NCI-H446 (cell line): ENCODE measurements at places on chromosomes 3 and 15.

GRCh38 chr3:13385373-13385965, 34.7 kb downstream of the NUP210 start:
- no peak for DNase-seq

DNA sequence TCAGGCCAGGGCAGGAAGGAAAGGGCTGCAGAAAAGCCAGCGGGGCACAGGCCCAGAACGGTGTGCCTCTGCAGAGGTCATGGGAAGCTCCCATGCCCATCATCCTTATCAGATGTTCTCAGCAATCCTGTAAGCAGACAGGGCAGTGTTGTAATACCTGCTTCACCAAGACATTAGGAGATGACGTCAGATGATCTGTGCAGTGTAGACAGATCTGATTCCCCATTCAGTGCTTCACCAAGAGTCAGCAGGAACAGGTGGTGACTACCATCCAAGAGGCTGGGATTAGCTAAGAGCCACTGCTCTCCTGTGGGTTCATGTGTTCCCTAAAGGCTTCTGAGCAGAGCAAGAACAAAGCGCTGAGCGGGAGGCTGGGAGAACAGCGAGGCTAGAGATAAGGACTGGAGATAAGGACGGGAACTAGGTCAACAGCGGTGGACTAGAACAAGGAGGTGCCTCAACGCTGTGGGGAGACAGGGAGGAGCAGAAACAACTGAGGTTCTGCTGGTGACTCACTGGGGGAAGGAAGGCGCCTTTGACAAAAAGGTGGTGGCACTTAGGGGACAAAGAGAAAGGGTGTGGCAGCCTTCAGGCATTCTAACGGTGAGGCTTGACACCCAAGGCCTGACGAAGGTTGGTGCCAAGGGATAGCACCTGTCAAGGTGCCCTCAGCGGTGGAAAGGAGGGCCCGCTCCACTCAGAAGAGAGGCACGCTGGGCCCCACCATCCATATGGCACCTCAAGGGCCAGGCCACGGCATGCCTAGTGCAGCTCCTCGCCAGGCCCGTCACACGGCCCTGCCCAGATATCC, 28.4 kb downstream of the CCDC12 start:
- DNase-seq: no peak

- no peak for DNase-seq
Measured at GRCh38 chr3:42498034-42498433, 4.4 kb upstream of the VIPR1 start.

DNA sequence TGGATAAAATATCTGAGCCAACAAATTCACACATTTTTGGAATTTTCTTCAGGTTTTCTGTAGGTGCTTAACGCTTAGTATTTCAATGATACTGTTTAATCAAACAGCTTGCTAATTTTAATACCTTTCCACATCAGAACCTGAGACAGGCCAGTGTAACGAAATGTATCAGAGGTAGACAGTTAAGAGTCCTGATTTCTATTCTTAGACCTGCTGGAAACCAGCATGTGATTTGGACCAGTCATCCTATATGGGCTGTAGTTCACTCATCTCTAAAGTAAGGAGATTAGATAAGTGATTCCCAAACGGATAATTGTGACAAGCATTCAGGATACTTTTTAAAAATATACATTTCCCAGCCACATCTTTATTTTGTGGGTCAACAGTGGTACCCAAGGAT, 18.4 kb downstream of the ARL6IP5 start:
- DNase-seq: no peak

DNA sequence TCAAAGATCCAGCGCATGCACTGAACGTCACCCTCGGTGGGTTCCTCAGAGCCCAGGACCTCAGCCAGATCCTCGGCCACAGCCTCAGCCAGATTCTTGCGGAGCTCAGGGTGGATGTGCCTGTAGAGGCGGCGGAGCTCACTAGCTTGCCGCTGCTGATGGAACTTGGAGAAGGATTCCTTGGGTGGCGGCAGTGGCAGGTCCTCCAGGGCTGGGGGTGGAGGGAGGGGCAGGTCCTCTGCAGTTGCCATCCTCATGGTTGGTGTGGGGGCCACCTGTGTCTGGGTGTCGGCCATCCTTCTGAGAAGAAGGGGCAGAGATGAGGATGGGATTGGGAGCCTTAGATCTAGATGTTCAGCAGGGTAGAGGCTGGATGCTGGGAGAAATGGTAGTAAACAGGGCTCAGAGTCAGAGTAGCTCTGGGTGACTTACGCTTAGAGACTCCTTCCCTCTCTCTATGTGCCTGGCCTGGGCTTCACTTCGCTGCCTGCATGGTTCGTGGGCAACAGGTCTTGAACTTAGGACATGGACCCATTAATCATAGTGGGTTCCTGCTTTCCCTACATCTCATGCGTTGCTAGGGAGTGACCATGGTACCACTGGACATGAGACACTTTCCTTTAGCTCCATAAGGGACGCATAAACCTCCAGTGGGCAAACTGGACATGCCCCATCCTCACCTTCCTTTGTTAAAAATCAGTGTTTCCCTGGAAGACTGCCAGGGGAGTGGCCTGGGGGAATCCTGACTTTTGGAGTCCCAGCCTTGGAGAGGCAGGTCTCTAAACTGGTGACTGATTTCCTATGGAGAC, 3.0 kb downstream of the XIRP1 start:
- no peak for DNase-seq

DNA sequence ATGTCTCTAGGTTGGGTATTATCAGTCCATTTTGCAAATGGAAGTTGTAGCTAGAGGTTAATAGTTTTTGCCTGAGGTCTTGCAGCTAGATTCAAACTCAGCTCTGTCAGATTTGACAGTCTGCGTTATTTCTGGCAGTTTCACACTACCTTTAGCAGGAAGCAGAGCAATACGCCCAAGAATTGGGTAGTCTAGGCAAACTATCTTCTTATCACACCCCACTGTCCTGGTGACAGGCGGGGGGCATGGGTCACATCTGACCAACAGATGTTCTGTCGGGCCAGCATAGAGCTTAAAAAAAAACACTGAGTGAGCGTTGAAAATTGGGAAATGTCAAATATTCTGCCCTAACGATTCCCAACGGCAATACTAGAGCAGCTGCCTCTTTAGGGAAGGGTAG, 5.7 kb downstream of the GPR160 start:
- DNase-seq: no peak

GRCh38 chr15:91890614-91891013, 37.1 kb downstream of the SLCO3A1 start:
- no peak for DNase-seq

DNA sequence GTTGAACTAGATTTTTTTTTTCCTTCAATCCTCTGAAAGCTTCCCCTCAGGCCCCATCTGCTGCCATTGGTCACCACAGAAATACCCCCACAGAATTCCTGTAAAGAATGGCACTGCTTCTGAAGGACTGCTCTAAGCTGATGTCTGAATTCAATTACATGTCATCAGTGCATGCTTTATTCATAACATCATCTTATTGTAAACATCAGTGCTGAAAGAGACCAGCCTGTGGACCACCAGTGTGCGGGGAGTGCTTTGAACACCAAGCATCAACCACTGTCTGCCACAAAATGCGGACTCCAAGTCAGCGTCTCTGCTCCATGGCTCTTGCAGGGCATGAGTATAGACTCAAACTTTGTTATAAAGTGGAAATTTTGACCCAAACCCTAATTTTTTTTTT, 11.6 kb downstream of the PHLDB2 start:
- DNase-seq: no peak

DNA sequence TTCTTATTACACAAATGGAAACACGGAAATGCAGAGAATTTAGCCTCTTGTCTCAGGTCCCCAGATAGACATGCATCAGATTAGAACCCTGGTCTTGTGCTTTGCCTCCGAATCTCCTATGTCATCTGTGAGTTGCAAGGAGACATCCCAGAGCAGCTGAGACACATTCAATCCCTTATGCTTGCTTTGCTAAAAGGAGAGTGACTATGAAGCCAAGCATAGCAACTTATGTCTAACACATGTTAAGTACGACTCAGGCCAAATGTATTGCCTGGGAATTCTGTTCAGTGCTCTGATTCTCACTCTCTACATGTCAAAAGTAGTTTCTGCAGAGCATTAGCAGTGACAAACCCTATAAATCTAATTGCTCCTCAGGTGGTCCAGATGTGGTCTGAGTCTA, 30.6 kb upstream of the LRRC3B start:
- no peak for DNase-seq

DNA sequence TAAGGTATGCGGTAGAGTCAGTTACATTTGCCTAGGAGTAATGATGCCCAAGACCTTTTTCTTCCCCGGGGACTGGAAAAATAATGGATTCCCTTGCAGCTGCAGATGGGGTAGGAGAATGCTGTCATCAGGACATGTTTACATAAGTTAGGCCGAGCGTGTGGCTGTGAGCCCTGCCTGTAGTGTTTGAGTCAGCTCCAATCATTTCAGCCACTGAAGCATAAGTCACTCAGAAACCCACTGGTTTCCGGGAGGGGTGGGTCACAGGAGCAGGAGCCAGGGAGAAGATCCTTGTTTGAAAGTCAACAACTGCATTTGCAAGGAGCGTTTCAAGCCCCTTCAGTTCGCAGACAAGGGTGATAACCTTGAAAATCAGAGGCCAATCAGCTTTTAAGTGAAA, 562.3 kb downstream of the MCTP2 start:
- DNase-seq: no peak

DNA sequence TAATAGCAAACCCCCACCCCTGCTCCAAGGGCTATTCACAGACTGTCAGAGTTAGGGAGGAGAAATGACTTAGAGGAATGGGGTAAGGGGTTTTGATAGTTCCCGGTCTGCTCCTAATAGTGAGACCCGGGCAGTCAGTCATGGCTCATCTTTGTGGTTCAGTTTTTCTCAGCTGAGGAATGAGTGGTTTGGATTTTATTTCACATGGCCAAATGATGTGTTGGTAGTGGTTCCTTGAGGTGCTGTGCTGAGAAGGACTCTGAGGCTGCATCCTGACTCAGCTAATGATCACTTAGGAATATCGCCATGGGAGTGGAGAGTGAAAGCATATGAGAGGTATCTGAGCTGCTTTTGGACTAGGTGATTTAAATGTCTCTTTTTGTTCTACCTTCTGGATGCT, 80.2 kb downstream of the LPP start:
- no peak for DNase-seq

DNA sequence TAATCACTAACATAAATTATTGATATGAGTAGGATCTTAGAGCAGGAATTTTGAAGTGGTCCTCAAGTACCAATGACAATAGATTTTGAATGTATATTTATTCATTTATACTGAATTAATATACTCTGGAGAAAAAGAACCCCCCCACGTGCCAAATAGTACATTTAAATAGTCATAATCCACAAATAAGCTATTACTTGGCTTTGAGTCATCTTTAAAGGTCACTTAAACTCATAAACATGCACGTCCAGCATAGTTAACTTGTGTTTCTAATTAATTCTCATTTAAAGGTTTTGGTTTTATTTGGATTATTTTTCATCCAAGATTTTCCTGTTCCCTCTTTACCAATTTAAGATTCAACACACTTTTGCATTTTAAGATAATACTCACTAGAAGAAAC, 35.1 kb downstream of the FGF7 start:
- DNase-seq: no peak

DNA sequence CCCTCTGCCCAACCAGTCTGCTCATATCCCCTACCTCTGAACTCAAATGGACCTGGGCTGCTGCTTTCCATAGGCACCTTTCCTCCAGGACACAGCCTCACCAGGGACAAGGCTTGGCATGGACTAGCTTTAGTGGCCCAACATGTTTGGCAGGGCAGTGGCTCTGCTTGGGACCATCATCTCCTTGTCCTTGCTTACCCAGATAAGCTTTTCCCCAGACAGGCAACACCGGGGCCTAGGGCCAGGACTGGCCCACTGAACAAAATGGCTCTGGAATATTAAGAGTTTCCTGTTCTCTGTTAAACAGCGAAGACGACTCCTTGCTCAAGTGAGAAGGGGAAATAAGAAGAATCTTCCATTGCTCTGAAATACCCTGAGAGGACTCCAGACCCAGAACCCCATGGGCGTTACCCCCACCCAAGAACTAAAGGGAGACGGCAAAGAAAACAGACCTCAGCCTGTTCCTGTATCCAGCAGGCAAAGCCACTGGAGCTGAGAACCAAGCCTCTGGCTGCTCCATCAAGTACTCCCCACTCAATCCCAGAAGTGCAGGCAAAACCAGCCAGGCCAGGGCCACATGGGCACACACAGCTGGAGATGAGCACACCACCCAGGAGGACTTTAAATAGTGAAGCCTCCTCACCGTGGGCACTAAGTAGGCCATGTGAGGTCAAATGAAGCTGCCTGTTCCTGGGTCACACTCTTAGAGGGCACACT, 45.5 kb downstream of the CTNNB1 start:
- no peak for DNase-seq

- no peak for DNase-seq
Measured at GRCh38 chr3:108513961-108514360, 3.6 kb upstream of the MYH15 start.

DNA sequence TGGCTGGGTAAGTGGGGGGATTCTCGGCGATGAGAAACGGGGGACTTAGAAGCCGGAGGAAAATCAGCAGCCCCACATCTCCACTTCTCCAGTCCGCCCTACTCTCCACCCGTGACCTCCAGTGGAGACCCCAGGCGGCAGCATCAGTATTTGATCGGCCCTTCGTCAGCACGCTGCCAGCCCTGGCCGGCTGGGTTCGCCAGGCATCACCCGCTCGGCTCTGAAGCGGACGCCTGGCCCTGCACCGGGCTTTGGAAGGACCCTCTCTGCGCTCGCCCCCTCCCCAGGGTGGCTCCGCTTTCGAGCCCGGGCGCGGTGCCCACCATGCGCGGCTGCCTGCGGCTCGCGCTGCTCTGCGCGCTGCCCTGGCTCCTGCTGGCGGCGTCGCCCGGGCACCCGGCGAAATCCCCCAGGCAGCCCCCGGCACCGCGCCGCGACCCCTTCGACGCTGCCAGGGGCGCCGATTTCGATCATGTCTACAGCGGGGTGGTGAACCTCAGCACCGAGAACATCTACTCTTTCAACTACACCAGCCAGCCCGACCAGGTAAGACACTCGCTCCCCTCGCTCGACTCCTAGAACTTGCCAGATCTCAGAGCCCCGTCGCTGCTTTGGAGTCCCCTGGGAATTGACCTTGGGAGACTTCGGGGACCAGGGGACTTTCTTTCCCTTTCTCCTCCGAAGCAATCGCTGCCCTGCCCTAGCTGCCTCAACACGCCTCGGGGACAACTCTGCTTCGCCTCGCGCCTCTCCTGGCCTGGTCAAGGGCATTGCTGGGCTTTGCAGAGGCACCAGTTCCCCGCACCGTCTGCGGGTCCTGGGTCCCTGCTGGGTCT, 561 bp downstream of the SIDT1 start:
- peak; percentile 34 for DNase-seq

- DNase-seq: no peak
Measured at GRCh38 chr3:21543380-21544075, 207.5 kb downstream of the ZNF385D start.

DNA sequence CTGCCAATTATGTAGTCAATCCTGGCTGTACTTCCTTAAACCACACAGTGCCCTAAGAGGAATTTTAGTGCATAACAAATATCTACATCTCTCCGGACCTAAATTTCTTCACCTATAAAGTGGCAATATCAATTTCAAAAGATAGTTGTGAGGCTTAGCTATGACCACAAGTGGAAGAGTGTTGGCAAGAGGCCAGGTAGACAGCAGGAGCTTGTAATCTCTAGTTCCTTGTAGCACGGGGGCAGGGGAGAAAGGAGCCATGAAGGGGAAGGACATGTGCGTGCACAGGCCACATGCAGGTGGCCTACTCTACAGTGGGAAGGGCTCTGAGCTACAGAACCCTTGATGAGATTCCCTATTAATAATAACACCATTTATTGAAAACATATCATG, 269.7 kb downstream of the ABHD5 start:
- no peak for DNase-seq

- no peak for DNase-seq
Measured at GRCh38 chr15:101306341-101307047, 11.4 kb upstream of the SNRPA1 start.

- DNase-seq: no peak
Measured at GRCh38 chr3:54939557-54940300, 11.9 kb upstream of the LRTM1 start.
